ENCODE measurements at places on chromosomes 2 and 18.

GRCh38 chr2:136162438-136162837 is 44.5 kb upstream of the CXCR4 start:
- H3K4me3 ChIP-seq, result no peak overlapping the region
- no peaks in the 10 kb centered on the region for H3K36me3 ChIP-seq
- no peak overlapping the region for H3K27ac ChIP-seq
- H3K4me1 ChIP-seq, result peaks cover 6% of the 10 kb centered on the region
- DNase-seq, result no peak
- no peaks in the 10 kb centered on the region for H3K27me3 ChIP-seq

- peaks cover 42% of the 10 kb centered on the region for H3K4me1 ChIP-seq
- no peak overlapping the region for H3K4me3 ChIP-seq
- peaks cover 6% of the 10 kb centered on the region for H3K36me3 ChIP-seq
- no peaks in the 10 kb centered on the region for H3K27me3 ChIP-seq
- DNase-seq, result no peak
- no peak overlapping the region for H3K27ac ChIP-seq
Observed at GRCh38 chr2:230783101-230783500, 70.5 kb downstream of the CAB39 start.

- no peaks in the 10 kb centered on the region for H3K4me1 ChIP-seq
- no peaks in the 10 kb centered on the region for H3K36me3 ChIP-seq
- no peaks in the 10 kb centered on the region for H3K27me3 ChIP-seq
- no peak overlapping the region for H3K4me3 ChIP-seq
- no peak overlapping the region for H3K27ac ChIP-seq
Observed at GRCh38 chr18:28581521-28582071, 404.7 kb upstream of the CDH2 start.

- H3K27me3 ChIP-seq, result no peaks in the 10 kb centered on the region
- H3K4me3 ChIP-seq, result no peak overlapping the region
- no peaks in the 10 kb centered on the region for H3K4me1 ChIP-seq
- H3K36me3 ChIP-seq, result no peaks in the 10 kb centered on the region
Observed at GRCh38 chr2:180722551-180723239, 257.7 kb upstream of the UBE2E3 start.

GRCh38 chr2:66574701-66575624 is 140.0 kb downstream of the MEIS1 start:
- no peaks in the 10 kb centered on the region for H3K27me3 ChIP-seq
- peak overlapping the region; percentile 62 for H3K4me3 ChIP-seq
- H3K36me3 ChIP-seq, result no peaks in the 10 kb centered on the region
- H3K4me1 ChIP-seq, result peaks cover 3% of the 10 kb centered on the region
- DNase-seq, result no peak

GRCh38 chr2:199806179-199806578 is 44.8 kb downstream of the FTCDNL1 start:
- H3K27ac ChIP-seq, result no peak overlapping the region
- no peak overlapping the region for H3K4me3 ChIP-seq
- H3K36me3 ChIP-seq, result no peaks in the 10 kb centered on the region
- H3K27me3 ChIP-seq, result no peaks in the 10 kb centered on the region
- no peak for DNase-seq

DNA sequence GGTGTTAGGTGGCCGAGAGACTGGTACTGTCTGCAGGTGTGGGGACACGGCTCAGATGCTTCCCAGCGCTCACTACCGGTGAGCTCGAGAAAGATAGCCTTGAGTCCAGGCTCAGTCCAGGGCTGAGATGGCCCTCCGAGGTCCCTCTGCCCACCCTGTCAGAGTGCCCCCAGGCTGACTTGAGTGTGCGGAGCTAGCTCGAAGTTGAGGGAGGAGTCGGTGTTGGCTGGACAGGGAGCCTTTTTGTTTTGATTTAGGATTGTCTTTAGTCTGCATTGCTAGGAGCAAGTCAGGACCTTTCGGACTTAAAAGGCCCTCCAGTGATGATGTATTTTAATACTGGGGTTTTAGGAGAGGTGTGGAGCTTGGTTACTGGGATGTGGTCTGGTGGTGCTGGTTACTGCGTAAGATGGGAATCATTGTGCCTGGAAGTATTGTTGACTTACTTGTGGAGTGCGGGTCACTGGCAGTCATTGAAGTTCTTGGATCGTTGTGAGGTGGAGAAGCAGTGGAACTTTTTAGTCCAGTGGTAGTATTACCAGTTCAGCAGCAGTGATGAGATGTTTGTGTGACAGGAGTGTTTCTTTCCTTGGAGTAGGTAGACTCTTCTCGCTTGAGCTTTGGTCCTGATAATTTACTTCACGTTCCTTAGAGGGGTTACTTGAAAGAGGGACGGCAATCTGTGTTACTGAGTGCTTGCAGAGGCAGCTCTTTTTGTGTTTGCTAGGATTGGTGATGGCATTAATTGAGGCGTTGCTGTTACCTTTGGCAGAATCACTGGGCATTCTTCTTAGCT is 633 bp downstream of the KIAA1328 start:
- no peak for DNase-seq
- H3K27me3 ChIP-seq, result no peaks in the 10 kb centered on the region
- no peaks in the 10 kb centered on the region for H3K36me3 ChIP-seq
- peak overlapping the region; percentile 89 for H3K4me3 ChIP-seq
- no peaks in the 10 kb centered on the region for H3K4me1 ChIP-seq

GRCh38 chr2:190197143-190197720 is 122.4 kb downstream of the HIBCH start:
- no peak for DNase-seq
- H3K27me3 ChIP-seq, result no peaks in the 10 kb centered on the region
- no peak overlapping the region for H3K27ac ChIP-seq
- peaks cover 5% of the 10 kb centered on the region for H3K36me3 ChIP-seq

- DNase-seq, result no peak
- H3K27ac ChIP-seq, result no peak overlapping the region
- H3K4me1 ChIP-seq, result peaks cover 2% of the 10 kb centered on the region
- H3K4me3 ChIP-seq, result no peak overlapping the region
- H3K36me3 ChIP-seq, result no peaks in the 10 kb centered on the region
Observed at GRCh38 chr2:24010477-24011249, 778 bp downstream of the MFSD2B start.

DNA sequence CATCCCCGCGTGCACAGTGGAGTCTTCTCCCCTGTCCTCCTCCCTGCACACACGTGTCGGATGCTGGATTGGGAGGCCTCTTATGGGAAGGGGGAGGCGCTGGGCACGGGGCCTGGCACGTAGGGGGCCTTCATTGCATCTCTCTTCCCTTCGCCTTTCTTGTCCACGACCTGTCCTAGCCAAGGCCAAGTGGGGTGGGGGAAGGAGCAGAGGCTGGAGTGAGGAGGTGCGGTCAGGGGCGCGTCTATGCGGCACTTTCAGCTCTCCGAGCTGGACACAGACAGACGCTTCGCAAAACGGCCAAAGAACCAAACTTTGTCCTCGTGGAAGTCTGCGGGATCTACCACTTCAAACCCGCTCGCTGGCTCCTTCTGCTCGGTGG is 13.4 kb downstream of the ALPG start:
- H3K4me1 ChIP-seq, result peaks cover 4% of the 10 kb centered on the region
- no peak for DNase-seq
- H3K4me3 ChIP-seq, result peak overlapping the region; percentile 32
- H3K36me3 ChIP-seq, result no peaks in the 10 kb centered on the region

DNA sequence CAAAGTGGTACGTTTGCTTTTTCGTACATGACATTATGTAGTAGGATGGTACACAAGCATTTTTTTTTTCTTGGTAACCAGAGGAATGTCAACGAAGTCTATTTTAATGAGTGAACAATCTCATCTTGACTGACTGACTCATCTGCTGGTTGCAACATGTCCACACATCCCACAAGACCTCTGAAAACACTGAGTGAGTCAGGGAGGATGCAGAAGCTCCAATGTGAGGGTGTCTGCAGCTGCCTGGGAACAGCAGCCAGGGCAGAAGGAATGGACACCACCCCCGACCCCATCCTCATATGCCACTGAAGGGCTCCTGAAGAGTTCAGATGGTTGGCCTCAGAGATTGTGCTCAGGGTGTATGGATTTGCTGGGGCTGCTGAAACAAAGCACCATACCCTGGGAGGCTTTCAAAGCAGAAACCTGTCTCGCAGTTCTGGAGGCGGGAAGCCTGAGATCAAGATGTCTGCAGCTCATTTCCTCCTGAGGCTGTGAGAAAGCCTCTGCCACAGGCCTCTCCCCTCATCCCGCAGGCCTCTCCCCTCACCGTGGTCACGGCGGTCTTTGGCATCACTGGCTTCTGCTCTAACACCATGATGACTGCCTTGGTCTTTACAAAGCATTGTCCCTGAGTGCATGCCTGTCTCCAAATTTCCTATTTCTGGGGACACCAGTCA is 124.6 kb downstream of the LRATD1 start:
- no peaks in the 10 kb centered on the region for H3K36me3 ChIP-seq
- H3K27ac ChIP-seq, result no peak overlapping the region
- H3K27me3 ChIP-seq, result peaks cover 4% of the 10 kb centered on the region
- no peaks in the 10 kb centered on the region for H3K4me1 ChIP-seq
- DNase-seq, result no peak
- no peak overlapping the region for H3K4me3 ChIP-seq

DNA sequence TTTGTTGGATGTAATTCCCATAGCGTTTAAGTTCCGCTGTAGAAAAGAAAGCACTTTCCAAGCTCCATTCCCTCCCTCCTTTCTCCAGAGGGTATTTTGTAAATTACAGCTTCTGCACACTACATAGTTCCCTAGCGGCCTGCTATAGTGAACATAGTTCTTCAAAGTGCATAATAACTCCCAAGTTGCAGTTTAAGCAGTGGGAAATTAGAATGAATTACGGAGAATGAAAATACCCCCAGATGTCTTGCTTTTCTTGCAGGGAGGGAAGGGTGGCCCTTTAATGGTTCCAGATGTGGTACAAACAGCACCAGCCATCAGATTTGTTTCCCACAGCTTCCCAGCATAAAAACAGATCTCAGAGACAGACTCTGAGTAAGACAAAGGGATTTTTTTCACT is 893.9 kb downstream of the SUCLG1 start:
- no peak for DNase-seq
- H3K4me3 ChIP-seq, result no peak overlapping the region
- H3K27ac ChIP-seq, result no peak overlapping the region
- no peaks in the 10 kb centered on the region for H3K27me3 ChIP-seq
- H3K36me3 ChIP-seq, result no peaks in the 10 kb centered on the region

DNA sequence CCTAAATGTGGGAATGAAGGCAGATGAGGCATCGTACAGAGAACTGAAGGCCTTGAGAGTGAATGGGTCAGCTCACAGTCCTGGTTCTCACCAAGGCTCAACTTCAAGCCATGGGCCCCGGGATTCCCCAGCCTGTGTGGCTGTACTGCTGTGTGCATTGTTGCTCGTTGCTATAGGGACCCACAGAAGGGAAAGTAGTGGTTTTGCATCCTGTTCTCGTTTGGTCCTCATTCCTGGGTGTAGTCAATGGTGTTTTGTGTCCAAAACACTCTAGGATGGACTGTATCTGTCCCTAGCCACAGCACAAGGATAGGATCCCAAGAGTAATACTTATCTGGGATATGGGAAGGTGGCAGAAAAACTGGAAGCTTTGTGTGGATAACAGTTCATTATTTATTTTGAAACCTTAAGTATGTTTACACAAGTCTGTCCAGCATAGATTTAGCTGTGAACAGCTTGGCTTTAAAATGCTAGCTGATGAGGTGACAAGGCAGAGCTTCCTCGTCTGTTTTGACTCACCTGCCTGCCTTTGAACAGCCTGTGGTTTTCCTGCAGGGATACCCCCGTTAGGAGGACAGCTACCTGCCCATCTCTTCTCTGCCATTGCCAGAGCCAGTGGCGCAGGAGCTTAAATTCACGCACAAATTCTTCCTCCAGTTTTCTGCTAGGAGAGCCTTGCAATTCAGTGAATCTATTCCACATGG is 85.0 kb downstream of the WDSUB1 start:
- peak; percentile 13 for DNase-seq
- H3K4me3 ChIP-seq, result no peak overlapping the region
- H3K36me3 ChIP-seq, result no peaks in the 10 kb centered on the region

DNA sequence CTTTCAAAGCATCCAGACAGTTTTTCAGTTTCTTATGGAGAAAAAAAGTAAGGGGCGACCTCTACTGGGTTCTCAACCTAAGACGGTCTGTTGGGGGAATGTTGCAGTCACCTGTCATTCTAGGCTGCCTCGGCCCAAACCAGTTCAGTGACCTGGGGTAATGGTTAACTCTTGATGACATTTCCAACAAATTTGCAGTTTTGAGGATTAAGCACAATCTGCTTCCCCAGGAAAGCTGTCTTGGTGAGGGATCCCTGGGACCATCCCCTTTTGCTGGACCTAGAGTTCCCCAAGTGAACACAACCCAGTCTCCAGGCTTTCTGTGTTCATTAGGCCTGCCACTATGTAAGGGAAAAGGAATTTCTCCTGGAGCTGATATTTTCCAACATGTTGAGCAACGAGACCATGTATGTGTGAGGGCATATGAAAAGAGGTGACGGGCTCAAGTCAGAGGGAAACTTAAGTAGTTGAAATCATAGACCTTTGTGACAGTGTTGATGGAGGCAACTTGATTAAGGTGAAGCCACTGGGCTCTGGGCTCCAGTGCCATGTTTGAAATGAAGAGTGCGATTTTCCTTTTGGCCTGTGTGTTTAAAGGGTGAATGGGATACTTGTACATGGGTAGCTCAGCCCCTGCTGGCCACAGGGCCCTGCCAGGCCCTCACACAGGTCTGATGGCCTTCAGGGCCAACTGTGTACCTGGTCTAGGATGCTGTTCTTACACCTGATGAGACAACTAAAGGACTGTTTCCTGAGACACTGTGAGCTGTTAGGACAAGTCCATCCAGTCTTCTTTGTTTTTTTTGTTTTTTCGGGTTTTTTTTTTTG is 27.0 kb downstream of the FOSL2 start:
- no peak overlapping the region for H3K27ac ChIP-seq
- no peak for DNase-seq
- H3K4me1 ChIP-seq, result peaks cover 26% of the 10 kb centered on the region

GRCh38 chr2:181218401-181218821 is 238.0 kb downstream of the UBE2E3 start:
- no peaks in the 10 kb centered on the region for H3K27me3 ChIP-seq
- H3K4me1 ChIP-seq, result no peaks in the 10 kb centered on the region
- H3K27ac ChIP-seq, result no peak overlapping the region
- no peak overlapping the region for H3K4me3 ChIP-seq
- no peaks in the 10 kb centered on the region for H3K36me3 ChIP-seq
- DNase-seq, result no peak

- no peaks in the 10 kb centered on the region for H3K27me3 ChIP-seq
- H3K4me3 ChIP-seq, result no peak overlapping the region
- no peaks in the 10 kb centered on the region for H3K4me1 ChIP-seq
- no peaks in the 10 kb centered on the region for H3K36me3 ChIP-seq
Observed at GRCh38 chr2:65922030-65922429, 489.6 kb upstream of the SPRED2 start.

Measured in T-cell (primary cell).